ENCODE measurements at places on chromosomes 6 and 20.

DNA sequence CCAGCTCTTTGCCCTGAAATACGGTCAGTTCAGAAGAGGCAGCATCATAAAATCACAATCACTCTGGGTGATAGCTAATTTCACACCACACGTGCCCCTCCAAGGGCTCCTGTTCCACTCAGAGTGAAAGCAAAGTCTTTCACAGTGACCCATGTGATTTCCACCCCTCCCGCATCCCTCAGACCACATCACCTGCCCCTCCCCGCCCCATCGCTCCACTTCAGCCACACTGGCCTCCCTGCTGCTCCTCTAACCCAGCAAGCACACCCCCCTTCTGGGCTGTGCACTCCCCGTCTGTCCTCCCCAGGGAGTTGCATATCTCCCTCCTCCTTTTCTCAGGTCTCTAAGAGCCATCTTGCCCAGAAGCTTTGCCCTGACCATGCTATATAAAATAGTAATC is 74.5 kb downstream of the PSMG4 start:
- no peak for DNase-seq

GRCh38 chr20:49675368-49676151 is 38.1 kb downstream of the B4GALT5 start:
- DNase-seq: no peak

DNA sequence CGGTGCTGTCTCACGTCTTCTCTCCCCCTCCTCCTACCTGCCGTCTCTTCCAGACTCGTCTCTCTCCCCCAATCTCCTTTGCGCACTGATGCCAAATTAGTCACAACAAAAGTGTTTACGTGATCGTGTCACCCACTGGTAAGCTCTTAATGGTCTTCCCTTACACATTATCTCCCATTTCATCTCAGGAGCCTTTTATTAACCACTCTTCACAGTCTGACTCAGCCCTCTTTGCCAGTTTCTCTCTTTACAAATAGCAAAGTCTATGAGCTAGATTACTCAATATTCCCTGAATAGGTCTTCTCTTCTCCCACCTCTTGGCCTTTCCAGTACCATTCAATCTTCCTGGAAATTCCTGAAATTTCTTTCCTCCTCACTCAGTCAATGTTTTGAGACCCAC is 247.0 kb downstream of the ESR1 start:
- DNase-seq: no peak

DNA sequence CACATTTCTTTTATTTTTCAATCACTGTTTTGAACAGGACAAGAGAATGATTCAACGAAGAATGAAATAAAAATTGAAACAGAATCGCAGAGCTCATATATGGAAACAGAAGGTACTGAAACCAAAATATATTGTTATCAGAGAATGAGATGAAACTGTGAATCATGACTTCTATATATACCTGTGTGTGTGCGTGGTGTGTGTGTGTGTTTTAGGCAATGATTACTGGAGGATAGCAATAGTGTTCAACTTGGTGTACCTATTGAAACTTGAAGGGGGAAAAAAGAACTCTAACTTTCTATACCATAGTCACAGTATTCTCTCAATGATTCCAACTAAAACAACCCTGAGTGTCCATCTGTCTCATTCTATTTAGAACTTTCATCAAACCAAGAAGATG is 586.6 kb downstream of the KIF16B start:
- no peak for DNase-seq

DNA sequence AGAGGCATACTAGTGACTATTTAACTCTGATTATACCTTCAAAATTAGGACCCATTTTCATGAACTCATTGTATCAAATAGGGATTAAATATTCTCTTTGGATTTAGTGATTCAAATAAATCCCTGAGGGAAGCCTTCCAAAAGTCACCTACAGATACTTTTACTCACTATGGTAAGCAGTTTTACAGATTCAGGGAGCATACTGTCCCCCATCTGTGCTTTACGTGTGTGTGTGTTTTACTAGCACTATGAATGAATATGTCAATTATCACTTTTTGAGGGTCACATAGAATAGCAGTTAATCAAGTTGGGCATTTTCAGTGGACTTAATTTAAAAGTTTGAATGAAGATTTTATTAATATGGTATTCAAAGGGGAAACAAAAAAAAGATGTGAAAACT is 96.7 kb downstream of the EPHA7 start:
- no peak for DNase-seq

DNA sequence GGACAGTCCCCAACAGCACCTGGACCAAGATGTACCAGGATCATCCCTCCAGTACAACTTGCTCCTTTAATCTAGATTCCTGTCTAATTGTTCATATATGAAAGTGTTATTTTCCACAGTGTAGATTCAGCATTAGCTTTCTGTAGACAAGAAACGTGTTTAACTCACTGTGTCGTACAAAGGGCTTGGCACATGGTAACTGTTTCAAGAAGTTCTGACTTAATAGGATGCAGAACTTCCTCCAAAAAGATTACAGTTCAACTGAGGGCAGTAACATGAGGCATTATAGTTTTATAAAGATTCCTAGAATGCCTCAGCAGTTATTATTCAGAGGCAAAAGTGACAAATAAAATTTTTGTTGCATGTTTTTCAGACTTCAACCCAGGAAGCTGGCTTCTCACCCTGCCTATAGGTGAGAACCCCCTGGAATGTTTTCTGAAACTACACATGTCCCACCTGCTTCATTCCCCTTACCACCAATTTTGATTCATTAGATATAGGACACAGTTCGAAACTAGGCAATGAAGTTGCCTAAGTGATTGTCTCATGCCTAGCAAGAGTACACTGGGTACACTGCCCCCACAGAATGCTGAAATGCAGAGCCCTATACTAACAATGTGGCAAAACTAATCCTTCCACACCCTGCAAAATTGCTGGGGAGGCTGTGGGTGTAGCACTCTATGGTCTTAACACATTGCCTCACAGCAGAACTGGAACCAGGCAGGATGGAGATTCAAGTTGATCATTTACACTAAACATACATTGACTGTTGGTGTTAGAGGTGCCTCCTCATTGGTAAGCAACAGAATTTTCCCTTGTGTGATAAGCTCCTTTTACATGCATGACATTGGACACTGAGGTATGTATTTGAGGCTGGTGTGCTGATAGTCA is 22.6 kb upstream of the SH3BGRL2 start:
- DNase-seq: no peak

DNA sequence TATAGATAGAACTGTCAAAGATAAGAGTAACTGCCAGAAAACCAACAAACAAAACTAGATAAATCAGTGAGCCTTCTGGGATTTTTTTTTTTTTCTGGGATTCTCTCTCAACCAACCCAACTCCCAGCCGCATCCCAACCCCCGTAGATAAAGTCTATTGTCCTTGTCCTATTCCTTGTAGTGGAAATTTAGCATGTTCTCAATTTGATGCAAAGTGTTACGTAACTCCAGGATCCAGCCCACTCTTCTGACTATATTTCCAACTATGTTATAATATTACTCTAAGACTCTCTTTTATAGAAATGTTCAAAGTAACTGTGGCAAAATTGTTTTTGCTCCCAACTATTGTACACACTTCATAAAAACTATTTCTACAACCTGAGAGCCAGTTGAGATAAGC is 15.4 kb upstream of the CDYL start:
- no peak for DNase-seq

DNA sequence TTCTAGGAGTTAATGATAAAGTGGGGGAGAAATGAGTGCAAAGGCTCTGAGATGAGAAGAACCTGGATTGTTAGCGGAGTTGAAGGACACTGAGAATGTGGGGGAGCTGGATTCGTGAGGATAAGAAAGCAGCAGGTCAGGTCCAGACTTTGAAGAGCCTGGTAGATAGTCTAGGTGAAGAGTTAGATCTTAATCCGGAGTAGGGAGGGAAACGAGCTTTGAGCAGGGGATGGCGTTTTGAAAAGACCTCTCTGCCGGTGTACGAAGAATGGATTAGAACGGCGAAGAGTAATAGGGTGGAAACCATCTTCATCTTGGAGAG is 487 bp upstream of the PHF20 start:
- DNase-seq: no peak

DNA sequence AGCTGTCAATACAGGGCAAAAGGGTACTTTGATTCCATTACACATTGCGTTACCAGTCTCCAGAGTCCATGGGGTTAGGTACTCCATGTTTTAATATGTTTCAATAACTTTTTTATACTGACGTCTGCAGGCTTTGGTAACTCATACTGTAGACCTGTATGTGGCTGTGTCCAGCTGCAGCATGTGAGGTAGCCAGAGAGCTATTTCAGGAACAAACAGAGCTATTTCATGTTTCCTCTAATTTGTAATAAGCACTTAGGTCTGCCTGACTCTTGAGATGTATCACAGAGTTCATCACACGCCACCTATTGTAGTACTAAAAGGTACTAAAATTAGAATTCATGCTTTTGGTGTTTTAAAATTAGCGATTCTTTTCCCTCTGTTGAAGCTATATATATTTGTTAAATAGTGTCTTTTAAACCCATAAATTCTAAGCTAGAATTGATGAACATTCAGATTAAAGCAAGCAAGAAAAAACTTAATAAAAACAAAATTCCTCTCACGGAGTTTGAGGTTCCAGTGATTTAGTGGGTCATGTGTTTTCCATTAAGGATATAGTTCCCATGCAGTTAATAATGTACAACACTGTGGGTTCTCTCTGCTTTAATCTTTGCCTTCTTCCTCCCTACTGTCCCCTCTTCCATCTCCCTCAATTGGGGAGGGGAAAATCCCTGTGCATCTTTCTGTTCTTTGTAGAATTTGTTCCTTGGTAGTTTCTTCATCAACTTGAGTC is 37.0 kb downstream of the FOXO3 start:
- no peak for DNase-seq

DNA sequence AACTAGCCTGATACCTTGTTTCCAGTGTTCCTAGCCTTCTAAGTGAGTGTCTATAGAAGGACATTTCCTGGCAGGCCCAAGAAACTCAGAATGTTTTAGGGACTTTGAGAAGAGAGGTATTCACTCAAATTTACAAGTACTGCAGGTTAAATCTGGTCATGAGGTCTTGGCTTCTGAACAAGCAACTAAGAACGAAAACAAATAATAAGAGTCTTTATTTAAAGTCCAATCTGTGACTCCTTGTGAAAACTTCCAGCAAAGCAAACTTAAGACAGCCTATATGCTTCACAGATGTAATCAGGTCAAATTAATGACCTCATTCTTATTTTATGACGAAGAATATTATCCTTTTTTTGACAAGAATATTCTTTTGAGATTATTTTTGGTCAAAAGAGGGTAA is 79.4 kb upstream of the PRSS16 start:
- no peak for DNase-seq

DNA sequence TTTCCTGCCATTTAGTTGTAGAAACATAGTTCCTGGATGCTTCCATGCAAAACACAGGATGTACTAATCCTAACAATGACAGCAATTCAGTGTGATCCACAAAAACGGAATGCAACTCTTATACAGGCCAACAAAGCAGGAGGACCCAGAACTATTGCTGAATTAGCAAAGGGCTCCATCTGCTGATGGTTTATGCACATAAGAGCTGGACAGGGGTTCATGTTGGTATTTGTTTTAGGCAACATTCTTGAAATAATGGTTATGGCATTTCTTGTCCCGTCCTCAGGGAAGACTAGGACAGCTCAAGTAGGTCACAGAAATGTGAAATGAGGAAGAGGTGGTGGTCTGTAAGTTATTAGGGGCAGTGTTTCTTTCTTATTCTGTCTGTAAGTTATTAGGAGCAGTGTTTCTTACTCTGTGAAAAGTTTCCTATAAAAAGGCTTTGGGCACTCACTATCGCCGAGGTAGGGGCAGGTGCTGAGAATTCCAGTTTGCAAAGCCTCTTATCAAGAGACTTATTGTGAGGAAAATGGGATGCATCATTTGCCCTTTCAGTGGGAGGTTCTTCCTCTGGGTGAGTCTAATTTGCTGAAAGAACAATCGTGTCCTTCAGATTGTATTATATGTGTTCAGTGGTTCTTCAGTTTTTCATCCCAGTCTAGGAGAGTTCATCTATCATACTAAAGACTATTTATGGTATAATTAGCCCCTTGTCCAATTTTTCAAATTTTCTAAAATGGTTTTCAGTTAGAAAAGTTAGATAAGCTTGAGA is 171.1 kb downstream of the MCHR2 start:
- no peak for DNase-seq

- no peak for DNase-seq
Observed at GRCh38 chr20:38187517-38187916, 22.4 kb upstream of the TGM2 start.

GRCh38 chr6:138162111-138162954 is 594 bp downstream of the ARFGEF3 start:
- no peak for DNase-seq

- DNase-seq: no peak
Observed at GRCh38 chr6:118565311-118565960, 17.3 kb downstream of the PLN start.

- no peak for DNase-seq
Observed at GRCh38 chr20:43571771-43572170, 12.9 kb downstream of the SGK2 start.

DNA sequence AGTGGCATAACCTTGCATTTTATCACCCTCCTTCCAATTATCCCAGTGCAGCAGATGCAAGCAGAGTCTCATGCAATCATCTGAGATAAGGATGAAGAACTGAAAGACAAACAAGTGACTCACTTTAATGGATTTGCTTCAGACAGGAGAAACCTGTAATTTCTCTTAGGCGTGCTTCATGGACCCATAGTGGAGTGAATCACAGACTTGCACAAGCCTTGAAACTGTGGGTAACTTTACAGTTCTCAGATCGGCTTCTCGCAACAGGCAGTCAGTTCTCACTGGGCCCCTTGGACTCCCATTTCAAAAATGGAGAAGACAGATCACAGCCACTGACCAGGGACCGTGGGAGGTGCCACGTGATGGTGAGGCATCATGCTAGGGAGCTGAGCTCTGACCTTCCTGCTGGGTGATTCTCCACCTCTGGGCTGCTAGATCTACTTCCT is at the start of gene ADGRF4:
Gene ADGRF4, plus strand, starts transcription at position 239 of the 446 bp plus-strand sequence. CDS start 8,666 bp downstream, outside the sequence.
- no peak for DNase-seq

- no peak for DNase-seq
Observed at GRCh38 chr6:40524797-40525585, 62.2 kb downstream of the LRFN2 start.

DNA sequence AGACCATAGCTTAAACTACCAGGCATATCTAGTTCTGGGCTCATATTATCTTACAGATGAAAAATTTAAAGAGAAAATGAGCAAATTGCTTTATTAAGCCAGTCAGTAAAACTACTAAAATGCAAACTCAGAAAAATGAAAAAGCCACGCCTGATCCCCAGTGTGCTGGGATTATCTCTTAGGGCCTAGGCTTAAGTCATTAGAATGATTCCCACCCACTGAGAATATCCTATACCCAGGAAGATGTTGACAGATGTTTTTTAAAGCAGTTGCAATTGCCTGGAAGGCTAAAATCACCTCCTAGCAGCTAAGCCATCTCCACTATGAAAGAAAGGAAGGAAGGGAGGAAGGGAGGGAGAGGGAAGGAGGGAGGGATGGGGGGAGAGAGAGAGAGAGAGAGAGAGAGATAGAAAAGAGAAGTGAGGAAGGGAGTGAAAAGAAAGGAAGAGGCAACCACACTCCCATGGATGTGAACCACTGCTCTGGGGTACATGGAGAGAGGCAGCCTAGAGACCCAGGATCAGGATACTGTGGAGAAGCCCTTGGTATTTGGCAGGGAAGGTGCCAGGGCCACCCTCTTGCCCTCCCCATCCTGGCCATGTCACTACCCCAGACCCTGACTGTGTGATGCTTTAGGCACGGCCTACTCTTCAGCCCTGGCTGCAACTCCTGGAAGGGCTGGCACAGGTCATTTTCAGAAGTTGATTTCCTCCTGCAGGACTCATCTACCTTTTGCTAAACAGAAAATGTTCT is 21.9 kb downstream of the NEDD9 start:
- no peak for DNase-seq

GRCh38 chr6:152094992-152095592 is 287.6 kb downstream of the ESR1 start:
- peak; percentile 22 for DNase-seq

- DNase-seq: peak; percentile 57
Observed at GRCh38 chr6:52514514-52514913, 62.3 kb downstream of the TRAM2 start.

Data from SIG-M5 (cell line).